Left hindlimb (tissue), 1 donor: ENCODE measurements at places on chromosomes 1 and 21.

GRCh38 chr1:4752059-4752458, 97.7 kb downstream of the AJAP1 start:
- no peak for DNase-seq

GRCh38 chr1:52588535-52588934, 13.6 kb upstream of the GPX7 start:
- DNase-seq, result no peak

- peak; percentile 48 for DNase-seq
Measured at GRCh38 chr1:5620997-5621396, 371.2 kb downstream of the NPHP4 start.

DNA sequence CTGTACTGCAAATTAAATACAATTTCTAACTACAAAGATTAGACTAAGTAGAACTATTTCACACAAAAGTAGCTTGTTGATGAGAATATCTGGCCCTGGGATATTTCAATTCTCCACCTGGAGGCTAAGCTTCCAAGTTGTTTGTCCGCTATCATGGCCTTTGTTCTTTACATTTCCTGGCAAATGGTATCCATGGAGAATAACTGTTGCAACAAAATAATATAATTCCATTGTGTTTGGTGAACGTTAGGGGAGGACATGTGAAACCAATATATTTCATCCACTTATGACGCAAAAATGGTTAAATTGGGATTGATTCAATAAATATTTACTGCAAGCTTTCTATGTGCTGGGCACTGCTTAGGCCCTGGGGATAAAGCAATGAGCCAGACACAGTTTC, 565.4 kb downstream of the PTPRC start:
- no peak for DNase-seq

- DNase-seq, result no peak
Measured at GRCh38 chr1:166273618-166274017, 106.8 kb upstream of the FAM78B start.

- no peak for DNase-seq
Measured at GRCh38 chr1:36512842-36513241, 30.1 kb upstream of the CSF3R start.

DNA sequence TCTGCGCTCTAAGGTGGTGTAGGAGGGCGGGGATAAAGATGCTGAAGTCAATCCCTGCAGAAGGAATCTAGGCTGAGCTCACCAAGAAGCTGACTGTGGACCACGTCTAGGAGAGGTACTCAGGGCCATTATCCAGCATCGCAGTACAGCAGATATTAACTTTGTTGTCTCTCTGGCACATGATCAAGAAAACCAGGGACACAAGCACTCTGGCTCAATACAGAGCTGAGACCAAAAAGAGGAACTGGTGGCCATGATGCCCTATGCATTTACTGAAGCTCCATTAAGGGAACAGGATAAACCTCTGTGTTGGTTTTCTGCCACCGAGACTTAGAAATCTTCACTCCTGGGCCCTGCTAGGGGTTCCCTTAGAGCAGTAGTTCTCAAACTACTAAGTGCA, 38.0 kb upstream of the ANGPTL7 start:
- DNase-seq, result no peak
